Fibroblast of the aortic adventitia (primary cell): ENCODE measurements at places on chromosomes 1 and 21.

- no peak for DNase-seq
Measured at GRCh38 chr1:71850515-71850914, 431.8 kb downstream of the NEGR1 start.

- no peak for DNase-seq
Measured at GRCh38 chr1:116671912-116672311, 4.4 kb upstream of the IGSF3 start.

DNA sequence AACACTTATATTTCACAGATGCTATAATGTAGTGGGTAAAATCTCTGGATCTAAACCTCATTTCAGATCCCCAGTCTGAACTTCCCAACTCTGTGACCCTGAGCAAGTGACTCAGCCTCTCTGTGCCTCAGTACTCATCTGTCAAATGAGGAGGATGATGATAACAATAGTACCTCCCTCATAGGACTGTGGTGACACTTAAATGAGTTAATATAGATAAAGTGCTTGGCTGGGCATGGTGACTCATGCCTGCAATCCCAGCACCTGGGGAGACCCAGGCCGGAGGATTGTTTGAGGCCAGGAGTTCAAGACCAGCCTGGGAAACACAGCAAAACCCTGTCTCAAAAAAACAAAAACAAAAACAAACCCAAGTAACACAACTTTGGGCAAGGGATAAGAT lies 4.7 kb upstream of the ECE1 start:
- DNase-seq, result peak; percentile 55

DNA sequence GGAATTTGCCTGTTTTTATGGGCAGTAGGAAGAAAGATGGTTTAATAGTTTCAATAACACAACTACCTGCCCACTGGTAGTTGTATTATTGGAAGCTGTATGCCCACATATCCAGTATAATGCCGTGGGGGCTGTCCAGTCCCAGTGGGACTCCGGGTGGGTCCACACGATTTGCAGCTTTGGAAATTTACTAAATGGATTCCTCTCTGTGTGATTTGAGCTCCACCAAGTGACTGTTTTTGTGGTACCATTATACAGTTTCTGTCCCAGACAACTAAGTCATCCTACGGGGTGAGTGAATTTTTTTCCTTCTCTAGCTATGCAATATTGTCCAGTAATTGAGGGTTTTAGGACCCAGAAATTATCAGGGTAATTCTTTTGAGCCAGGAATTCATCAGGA lies 86.8 kb downstream of the PLA2G4A start:
- DNase-seq, result peak; percentile 54

- no peak for DNase-seq
Measured at GRCh38 chr1:212267460-212267859, 17.8 kb upstream of the PPP2R5A start.

- peak; percentile 76 for DNase-seq
Measured at GRCh38 chr1:41622402-41622801, 137.9 kb upstream of the EDN2 start.

- DNase-seq, result peak; percentile 68
Measured at GRCh38 chr1:163202833-163203451, at the start of gene RGS5. TSS of gene RGS5 (minus strand) at chr1:163202916. CDS start at chr1:163202835, 81 bp downstream.

DNA sequence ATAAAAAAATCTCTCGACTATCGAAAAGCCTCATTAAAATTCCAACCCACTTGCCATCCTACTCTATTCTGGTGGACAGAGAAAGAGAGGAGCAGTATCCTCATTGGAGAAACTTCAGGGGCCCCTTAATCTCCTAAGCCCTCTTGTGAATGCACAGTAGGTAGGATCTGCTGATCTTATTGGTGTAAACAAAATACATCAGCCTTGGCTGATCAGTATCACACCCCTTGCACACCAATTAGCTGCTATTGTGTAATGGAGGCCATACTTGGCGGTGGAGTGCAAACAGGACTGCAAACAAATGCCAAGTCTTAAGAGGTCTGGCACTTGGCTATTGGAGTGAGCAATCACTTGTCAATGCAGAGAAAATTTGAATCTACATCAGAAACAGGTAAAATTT lies 15.7 kb downstream of the VCAM1 start:
- no peak for DNase-seq

GRCh38 chr1:168887381-168887780 lies 158.4 kb upstream of the DPT start:
- DNase-seq, result no peak

- DNase-seq, result no peak
Measured at GRCh38 chr1:27285274-27285660, 36.7 kb upstream of the TMEM222 start.

DNA sequence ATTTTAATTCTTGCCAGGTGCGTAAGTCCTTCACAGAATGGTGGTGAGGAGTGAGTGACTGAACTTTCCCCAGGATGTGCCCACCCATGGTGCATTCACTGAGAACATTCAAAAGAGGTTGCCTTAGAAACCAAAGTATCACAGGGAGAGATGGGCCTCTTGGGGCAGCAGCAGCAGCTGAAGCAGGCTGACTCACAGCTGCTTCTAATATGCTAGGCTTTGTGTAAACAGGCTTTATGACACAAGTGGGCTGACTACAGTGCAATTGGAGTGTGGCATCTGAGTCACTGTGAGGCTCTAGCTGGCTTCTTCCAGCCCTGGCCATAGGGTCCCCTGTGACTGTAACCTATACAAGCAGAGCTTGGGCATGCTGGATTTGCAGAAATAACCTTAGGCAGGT lies 12.6 kb downstream of the PIGP start:
- DNase-seq, result peak; percentile 86

- DNase-seq, result no peak
Measured at GRCh38 chr1:113918243-113918642, 10.9 kb upstream of the HIPK1 start.

GRCh38 chr1:43818691-43819090 lies 111.4 kb downstream of the ST3GAL3 start:
- peak; percentile 11 for DNase-seq
